Iris pigment epithelial cell (primary cell): ENCODE measurements at places on chromosomes 4 and X.

- peak; percentile 89 for DNase-seq
These were observed at the start of gene PGM2 for GRCh38 chr4:37826295-37827029. Gene PGM2, plus strand, starts transcription at chr4:37826686. Its CDS starts 47 bp downstream, at chr4:37826733.

DNA sequence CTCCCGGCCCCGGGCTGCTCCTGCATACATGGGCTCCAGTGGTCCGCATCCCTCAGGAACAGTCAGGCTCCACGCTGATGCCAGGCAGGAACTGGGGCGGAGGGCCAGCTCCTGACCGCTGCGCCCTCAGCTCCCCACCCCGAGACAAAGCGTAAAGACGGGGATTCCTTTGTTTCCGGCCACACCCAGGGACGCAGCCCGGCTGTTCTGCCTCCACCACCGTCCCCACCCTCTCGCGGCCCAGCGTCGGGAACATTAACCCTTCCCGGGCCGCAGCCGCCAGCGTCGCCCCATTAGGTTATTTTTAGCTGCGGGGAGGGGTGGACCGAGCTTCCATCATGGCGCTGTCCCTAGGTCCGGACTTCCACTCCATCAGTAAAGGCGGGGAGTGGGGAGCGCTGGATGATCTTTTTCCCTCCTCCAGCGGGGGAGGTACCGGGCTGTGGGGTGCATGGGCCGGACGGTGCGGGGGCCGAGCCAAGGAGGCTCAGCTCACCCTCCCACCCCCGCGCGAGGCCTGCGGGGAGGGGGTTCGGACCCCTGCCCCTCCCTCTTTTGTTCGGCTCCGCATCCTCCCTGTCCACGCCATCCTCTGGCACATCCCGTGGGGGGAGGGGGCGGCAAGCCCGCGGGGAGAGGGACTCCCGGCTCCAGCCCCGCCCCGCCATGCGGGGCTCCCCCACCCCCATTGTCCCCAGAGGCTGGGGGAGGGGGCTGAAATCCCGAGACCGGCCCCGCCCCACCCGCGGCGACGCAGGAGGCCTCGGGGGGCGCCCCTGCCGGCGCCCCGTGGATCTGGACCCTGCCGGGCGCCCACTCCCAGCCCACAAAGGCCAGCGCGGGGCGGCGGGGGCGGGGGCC, 5.3 kb downstream of the CRMP1 start:
- DNase-seq = no peak

DNA sequence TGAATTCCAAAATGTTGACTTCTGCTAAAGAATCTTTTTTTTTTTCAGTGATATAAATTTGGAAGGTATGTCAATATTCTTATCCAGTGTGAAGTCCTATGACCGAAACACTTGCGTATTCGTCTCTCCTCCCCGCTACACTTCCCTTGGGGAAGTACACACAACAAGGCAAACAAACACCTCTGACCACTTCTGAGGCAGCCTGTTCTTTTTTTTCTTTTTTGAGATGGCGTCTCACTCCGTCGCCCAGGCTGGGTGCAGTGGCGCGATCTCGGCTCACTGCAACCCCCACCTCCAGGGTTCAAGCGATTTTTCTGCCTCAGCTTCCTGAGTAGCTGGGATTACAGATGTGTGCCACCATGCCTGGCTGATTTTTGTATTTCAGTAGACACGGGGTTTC, 78.1 kb upstream of the DHRSX start:
- DNase-seq = no peak

DNA sequence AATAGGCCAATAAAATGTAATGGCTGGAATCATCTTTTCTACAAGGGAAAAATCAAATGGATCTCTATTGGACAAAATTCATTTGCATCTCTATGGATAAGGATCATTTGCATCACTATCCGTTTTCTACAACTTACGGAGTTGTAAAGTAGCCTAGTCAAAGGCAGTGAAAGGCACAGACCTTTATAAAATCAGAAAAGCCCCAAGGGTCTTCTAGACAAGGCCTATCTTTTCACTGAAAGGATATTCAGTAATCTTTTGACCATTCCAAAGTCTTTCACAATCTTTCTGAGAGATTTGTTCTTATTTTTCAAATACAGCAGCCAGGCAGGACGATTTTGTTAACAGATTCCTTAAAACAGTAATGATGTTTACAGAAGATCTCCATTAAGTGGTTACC, 119.5 kb upstream of the JADE1 start:
- no peak for DNase-seq

- peak; percentile 78 for DNase-seq
These were observed 9.5 kb downstream of the XPNPEP2 start for GRCh38 chrX:129748305-129748704.

DNA sequence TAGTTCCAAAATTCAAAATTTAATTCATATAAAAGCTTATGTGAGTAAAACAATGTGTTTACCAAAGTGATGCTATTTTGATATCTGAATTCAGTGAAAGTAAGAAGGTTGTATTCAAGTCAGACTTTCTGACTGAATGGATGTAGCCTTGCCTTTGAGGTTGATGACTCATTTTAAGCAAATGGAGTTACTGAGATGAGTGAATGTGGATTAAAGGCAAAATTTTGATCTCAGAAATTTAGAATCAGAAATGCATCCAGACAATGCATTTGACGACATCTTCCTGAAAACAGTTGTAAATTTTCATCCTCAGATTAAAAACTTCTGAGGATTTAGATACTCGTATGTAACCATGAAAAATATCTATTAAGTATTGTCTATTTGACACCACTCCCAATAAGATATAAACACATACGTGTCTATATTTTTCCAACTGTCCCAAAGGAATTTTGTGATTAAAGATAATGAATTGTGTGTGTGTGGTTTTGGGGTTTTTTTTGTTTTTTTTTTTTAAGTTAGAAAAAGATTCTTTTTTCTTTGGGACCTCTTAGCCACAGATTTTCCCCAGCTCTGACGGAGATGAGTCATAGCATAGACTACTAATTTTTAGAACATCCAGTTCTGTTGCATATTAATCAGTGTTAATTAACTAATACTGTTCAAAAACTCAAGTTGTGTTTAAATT, 34.4 kb downstream of the NFKB1 start:
- peak; percentile 84 for DNase-seq

GRCh38 chr4:38994135-38994534, 38.1 kb downstream of the TMEM156 start:
- DNase-seq = no peak

DNA sequence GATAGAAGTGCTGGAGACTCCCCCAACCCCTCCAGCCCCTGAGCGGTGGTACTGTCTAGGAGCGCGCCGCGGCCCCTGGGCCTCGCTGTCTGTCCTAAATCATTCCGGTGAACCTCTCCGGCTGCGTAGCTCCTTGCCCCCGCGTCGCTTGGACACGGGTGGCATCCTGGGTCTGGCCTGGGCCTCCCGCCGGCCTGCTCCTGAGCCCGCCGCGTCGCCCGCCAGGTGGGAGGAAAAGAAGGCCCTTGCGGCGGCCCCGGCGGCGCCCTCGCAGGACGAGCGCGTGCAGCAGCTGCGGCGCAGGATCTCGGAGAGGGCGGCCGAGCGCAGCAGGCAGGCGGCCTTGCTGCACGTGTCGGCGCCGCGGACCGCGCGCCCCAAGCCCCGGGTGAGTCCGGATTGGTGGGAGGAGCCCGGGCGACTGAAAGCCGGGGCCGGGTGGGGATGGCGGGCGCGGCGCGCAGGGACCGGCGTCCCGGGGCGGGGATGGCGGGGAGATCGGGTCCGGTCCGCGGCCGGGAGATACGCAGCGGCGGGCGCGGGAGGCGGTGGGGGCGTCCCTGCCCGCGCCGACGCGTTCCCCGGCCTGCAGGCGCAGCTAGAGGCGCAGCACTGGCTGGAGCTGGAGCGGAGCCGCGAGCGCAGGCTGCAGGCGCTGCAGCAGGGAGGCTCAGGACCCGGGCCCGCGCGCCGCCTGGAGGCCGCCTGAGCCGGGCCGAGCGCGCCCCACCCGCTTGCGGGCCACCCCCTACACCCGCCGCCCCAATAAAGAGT, 6.5 kb upstream of the RNF4 start:
- peak; percentile 81 for DNase-seq

GRCh38 chr4:173380987-173381386, 10.2 kb downstream of the SAP30 start:
- DNase-seq = no peak

- DNase-seq = no peak
These were observed 11.9 kb upstream of the ADD1 start for GRCh38 chr4:2831611-2832308.

GRCh38 chr4:87851953-87852352, 19.2 kb downstream of the MEPE start:
- DNase-seq = no peak

- no peak for DNase-seq
These were observed 27.6 kb downstream of the PHEX start for GRCh38 chrX:22059775-22060174.

DNA sequence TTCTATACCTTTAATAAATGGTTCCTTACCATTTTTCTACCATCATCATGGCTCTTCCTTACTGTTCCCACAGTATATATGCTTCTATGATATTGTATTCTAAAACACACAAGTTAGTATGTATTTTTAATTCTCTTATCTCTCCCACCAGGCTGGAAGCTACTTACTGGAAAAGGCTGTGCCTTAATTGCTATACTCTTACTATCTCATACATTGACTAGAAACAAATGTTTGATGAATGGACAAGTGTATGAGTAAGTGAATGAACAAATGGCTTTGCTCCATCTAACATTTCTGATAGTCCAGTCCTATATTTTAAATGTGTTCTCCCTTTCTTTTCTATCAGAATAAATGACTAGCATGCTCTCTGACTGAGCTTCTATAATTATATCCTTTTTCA, 320.8 kb upstream of the RASGEF1B start:
- DNase-seq = no peak

DNA sequence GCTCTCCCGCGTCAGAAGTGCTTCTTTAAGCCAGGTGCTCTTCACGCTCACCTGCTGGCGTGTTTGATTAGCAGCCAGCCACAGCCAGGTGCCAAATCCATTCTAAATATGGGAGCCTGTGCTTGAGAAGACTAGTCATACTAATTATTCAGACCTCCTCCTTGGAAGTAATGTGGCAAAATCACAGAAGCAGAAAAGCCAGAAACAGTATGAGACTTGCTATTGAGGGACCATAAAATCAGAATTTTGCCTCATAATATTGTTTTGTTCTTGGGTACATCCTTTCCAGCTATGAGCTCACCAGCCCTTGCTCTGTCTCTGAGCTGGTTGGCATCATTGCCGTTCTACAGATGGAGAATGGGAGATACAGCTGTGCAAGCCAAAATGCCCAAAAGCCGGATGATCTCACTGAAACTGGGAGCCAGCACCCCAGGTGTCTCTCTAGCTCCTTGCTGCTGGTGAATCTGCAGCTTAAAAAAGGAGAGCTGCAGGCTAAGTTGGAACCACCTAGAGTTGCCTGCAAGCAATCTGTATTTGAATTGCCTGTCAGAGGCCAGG, 205.4 kb downstream of the SHROOM3 start:
- no peak for DNase-seq

- DNase-seq = peak; percentile 1
These were observed 180.9 kb upstream of the NUDT10 start for GRCh38 chrX:51151734-51152133.

- DNase-seq = peak; percentile 21
These were observed 29.3 kb upstream of the SCOC start for GRCh38 chr4:140344101-140344500.

DNA sequence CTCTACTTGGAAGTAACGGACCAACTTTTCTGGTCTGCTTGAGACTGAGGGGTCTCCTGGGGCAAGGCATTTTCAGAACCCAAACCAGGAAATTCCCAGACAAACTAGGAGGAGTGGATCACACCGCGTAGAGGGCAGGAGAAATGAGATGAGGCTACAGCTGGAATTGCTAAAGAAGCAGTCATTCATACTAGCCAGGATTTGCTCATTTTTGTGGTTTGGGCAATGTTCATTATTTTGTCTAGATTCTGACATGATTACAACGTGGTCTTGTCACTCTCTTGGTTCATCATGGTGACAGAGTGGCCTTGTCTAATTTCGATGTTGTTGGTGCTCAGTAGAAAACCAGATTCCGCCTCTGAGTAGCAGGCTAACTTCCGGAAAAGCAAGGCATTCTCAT, 63.2 kb downstream of the BANK1 start:
- DNase-seq = no peak

GRCh38 chr4:36445480-36445879, 164.1 kb downstream of the DTHD1 start:
- DNase-seq = no peak

- no peak for DNase-seq
These were observed 23.0 kb downstream of the CDKL5 start for GRCh38 chrX:18448416-18448815.

GRCh38 chr4:7831858-7832730, 107.6 kb downstream of the AFAP1 start:
- no peak for DNase-seq

- DNase-seq = no peak
These were observed 469.0 kb downstream of the TLL1 start for GRCh38 chr4:166341992-166342391.
